ENCODE measurements at places on chromosomes 12 and 14. TPM values are rescaled to one million over a fixed set of nuclear protein-coding genes. Genes with fewer than 3 reads are reported as not detected.

RNASE3 gene
- total RNA-seq = not detected

IKZF4 gene
- 2.2 TPM for total RNA-seq

B4GALNT1 gene
- total RNA-seq = 4.9 TPM

CBLN3 gene
- 1.9 TPM for total RNA-seq

PLCZ1 gene
- not detected for total RNA-seq

LRFN5 gene
- total RNA-seq = not detected

RHNO1 gene
- total RNA-seq = 58.9 TPM

SEC23A gene
- 211 TPM for total RNA-seq

KCNC2 gene
- total RNA-seq = not detected

OTOGL gene
- total RNA-seq = 0.34 TPM

ZNF385A gene
- total RNA-seq = 2.6 TPM

NOS1 gene
- not detected for total RNA-seq

CEBPE gene
- total RNA-seq = 0.11 TPM

PAX9 gene
- 0.38 TPM for total RNA-seq

TBX3 gene
- total RNA-seq = 19.3 TPM

KRT8 gene
- 0.83 TPM for total RNA-seq

KRT82 gene
- total RNA-seq = not detected

YEATS4 gene
- 48.4 TPM for total RNA-seq

INSM2 gene
- not detected for total RNA-seq

Data from LHCN-M2 (cell line).